ENCODE measurements at places on chromosomes 1 and 21.

DNA sequence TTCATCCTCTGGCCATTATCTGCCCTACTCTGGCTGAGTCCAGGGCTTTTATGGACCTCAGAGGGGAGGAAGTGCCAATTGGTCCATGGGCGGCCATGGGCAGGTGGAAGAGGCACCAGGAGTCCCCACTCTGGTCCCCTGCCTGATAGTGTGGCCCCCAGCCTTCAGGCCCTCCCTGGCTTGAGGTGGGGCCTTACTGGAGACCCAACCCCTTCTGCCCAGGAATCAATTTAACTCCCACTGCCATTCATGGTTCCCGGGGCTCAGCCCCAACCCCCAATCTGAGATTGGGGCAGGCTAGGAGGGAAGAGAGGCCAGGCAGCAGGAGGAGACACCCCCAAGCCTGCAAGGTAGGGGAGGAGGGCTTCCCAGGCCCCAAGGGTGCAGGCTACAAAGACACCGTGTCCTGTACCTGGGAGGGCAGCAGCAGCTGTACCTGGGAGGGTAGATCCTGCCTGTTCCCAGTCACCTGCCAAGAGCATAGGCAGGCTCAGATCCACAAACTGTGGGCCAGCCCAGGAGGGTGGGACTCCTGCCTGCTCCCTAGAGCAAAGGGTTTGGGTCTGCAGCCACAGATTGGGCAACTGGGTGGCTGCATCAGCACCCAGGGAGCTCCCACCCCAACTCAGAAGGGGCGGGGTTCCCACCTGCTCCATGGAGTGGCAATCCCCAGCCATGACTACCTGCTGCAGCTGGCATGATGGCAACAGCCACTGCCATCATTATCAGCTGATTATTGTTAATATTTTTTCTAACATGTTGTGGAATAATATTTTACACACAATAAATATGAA is 1044.1 kb upstream of the B3GALT2 start:
- DNase-seq = no peak
- no peaks in the 10 kb centered on the region for H3K4me1 ChIP-seq
- H3K36me3 ChIP-seq = no peaks in the 10 kb centered on the region
- H3K27ac ChIP-seq = no peak overlapping the region

DNA sequence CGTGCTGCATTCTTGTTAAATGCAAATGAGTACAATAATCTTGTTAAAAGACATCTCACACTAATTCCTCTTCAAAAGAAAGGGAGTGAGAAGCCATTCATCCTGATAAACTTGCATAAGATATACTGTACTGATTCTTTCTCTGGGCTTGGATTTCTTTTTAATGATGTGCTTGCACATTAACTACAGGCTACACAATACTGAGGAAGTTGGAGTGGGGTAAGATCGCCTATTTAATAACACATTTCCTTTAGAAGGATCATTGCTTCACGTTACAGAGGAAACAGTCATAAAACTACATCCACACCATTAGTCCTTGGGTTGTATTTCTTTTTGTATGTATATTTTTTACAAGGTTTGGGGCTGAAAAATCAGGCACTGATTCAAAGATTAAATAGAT is 36.6 kb downstream of the NRIP1 start:
- no peaks in the 10 kb centered on the region for H3K4me1 ChIP-seq
- no peaks in the 10 kb centered on the region for H3K27me3 ChIP-seq
- no peak overlapping the region for H3K27ac ChIP-seq
- no peak for DNase-seq
- peaks cover 18% of the 10 kb centered on the region for H3K36me3 ChIP-seq
- no peak overlapping the region for H3K4me3 ChIP-seq

DNA sequence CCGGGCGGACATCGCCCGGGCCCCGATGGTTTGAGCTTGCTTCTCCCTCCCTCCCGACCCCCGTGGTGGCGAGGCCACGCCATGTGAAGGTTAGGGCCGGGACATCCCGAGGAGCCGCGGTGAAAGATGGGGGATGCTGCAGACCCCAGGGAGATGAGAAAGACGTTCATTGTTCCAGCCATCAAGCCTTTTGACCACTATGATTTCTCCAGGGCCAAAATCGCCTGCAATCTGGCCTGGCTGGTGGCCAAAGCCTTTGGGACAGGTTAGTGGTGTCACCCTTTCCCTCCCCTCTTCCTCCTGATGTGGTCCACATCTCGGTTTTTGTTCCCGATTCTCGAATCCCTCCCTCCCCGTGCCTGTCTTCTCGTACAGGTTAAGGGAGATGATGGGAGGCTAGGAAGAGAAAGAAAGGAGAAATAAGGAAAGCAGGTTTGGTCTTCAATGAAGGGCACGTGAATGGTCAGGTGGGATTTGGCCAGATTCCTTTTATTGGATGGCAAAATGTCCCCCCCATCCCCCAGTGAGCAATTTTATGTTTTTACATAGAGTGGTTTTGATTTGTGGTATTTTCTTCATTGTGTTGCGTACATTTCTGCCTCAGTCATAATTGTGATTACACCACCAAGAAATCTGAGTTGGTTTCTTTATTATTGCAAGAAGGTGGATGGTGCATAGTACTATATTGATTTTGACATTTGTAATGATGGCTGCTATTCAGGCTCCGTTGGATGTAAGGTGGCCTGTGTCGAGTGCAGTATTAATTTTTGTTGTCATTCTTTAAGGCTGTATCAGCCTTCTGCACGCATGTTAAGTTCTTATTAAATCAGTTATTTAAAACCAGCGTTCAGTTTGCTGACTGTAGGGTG is 1.2 kb downstream of the CAMSAP2 start:
- DNase-seq = no peak
- peak overlapping the region; percentile 99 for H3K4me3 ChIP-seq
- H3K4me1 ChIP-seq = peaks cover 3% of the 10 kb centered on the region

DNA sequence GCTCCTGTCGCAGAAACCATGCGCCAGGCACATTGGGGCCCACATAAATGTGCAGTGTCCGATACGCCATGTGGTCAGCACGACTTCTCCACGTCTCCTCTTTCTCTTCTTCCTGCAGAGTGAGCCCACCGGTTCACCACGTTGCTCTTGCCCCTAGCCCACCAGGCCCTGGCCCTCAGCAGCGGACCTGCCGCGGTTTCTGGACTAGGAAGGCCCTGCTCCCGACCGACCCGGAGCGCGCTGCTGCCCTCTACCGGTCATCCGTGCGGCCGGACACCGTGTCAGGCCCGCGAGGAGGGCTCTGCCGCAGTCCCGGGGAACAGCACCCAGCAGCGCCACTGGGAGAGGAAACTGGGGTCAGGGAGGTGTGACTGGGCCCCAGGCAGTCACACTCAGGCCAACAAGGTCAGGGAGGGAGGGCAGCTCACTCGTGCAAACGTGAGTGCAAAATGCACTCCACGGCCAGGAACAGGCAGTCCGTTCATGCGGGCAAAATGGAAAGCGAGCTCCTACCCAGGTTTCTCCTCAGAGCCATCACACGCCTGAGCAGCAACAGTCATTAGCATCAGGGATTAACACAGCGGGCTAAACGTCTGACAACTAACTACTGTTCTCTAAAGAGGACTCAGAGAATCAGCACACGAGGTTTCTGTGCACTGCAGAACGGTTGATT is 13.7 kb downstream of the TLR5 start:
- H3K4me1 ChIP-seq = peaks cover 10% of the 10 kb centered on the region
- DNase-seq = peak; percentile 97
- H3K4me3 ChIP-seq = peak overlapping the region; percentile 60
- no peaks in the 10 kb centered on the region for H3K36me3 ChIP-seq
- peaks cover 29% of the 10 kb centered on the region for H3K27me3 ChIP-seq
- no peak overlapping the region for H3K27ac ChIP-seq

- no peak overlapping the region for H3K4me3 ChIP-seq
- H3K27ac ChIP-seq = no peak overlapping the region
- no peaks in the 10 kb centered on the region for H3K4me1 ChIP-seq
- H3K27me3 ChIP-seq = no peaks in the 10 kb centered on the region
- DNase-seq = peak; percentile 31
- H3K36me3 ChIP-seq = peaks cover 59% of the 10 kb centered on the region
Measured at GRCh38 chr21:45265721-45266517, 21.8 kb downstream of the POFUT2 start.

- no peaks in the 10 kb centered on the region for H3K27me3 ChIP-seq
- no peak overlapping the region for H3K4me3 ChIP-seq
- H3K4me1 ChIP-seq = no peaks in the 10 kb centered on the region
- DNase-seq = no peak
Measured at GRCh38 chr21:29697555-29698193, 242.1 kb downstream of the GRIK1 start.

GRCh38 chr1:146007489-146008133 is 11.2 kb upstream of the TXNIP start:
- no peak overlapping the region for H3K4me3 ChIP-seq
- H3K4me1 ChIP-seq = no peaks in the 10 kb centered on the region
- DNase-seq = no peak
- no peaks in the 10 kb centered on the region for H3K27me3 ChIP-seq

DNA sequence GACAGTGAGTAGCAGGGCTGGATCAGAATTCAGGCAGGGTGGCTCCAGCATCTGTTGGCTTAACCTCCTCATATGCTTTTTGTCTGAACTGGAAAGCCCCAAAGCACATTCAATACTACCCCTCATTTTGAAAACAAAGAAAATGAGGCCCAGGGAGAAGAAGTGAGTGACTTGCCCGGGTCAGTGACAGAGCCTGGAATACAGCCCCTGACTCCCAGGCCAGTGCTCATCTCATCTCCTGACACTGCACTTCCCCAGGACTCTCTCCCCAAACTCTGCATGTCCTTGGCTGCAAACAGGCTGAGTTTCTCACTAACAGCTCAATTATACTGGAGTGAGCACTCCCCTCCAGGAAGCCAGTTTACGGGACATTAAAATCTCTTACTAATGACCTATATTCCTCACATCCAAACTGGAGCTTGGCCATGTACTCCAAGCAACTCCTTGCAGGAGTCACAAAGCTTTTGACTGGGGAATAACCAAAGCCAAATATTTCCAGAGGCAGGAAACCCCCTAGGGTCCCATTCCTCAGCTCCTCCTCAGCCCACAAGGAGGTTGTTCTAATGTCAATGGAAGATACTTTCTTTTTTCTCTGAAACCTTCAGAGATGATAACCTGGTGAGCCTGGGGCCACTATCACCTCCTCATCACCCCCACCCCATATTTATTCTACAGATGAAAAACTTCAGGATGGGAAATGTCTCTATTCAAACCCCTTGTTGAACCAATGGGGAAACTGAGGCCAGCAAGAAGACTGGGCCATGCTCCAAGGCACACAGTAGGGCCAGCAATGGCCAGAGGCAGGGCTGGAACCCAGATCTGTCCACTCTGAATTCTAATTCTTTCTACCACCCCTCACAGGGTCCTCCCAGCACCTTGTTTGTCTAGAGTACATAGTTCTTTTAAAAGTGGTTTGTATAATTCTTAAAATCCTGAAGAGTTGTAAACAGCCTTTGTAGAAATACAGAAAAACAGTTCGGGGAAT is 127.0 kb downstream of the PLPP3 start:
- no peaks in the 10 kb centered on the region for H3K27me3 ChIP-seq
- no peak overlapping the region for H3K4me3 ChIP-seq
- peak; percentile 63 for DNase-seq

GRCh38 chr1:51863384-51863783 is 15.1 kb downstream of the NRDC start:
- H3K27me3 ChIP-seq = no peaks in the 10 kb centered on the region
- H3K27ac ChIP-seq = no peak overlapping the region
- H3K36me3 ChIP-seq = peaks cover 13% of the 10 kb centered on the region
- no peaks in the 10 kb centered on the region for H3K4me1 ChIP-seq

DNA sequence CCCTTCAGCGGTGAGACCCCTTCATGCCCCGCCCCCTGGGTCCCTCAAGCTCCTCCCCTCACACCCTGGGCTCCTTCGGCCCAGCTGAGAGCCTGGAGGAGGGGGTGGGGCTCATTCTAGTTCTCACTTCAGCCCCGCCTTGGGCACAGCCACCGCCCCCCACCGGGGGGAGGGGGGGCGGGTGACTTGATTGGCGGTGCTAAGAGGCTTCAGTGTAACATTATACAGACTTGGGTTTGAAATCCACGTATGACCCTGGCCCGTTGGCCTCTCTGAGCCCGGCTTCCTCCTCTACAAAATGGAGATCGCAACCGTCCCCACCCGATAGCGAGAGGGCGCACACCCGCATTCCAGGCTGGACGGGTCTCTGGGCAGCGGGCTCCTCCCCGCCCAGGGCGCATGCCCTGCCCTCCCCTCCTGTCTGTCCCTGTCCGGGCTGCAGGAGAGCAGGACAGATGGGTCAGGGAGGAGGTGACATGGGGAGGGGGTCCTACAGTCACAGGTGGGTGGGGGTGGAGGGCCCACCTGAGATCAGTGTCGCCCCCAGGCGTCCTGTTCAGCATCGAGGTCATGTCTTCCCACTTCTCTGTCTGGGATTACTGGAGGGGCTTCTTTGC is 5.1 kb downstream of the CLCNKB start:
- H3K36me3 ChIP-seq = no peaks in the 10 kb centered on the region
- DNase-seq = peak; percentile 98
- H3K27ac ChIP-seq = no peak overlapping the region
- H3K27me3 ChIP-seq = no peaks in the 10 kb centered on the region

- H3K4me1 ChIP-seq = no peaks in the 10 kb centered on the region
- no peak overlapping the region for H3K27ac ChIP-seq
- no peaks in the 10 kb centered on the region for H3K36me3 ChIP-seq
- H3K4me3 ChIP-seq = no peak overlapping the region
- no peak for DNase-seq
- H3K27me3 ChIP-seq = no peaks in the 10 kb centered on the region
Measured at GRCh38 chr21:45898781-45899180, 82.8 kb upstream of the COL6A1 start.

GRCh38 chr1:43452789-43453441 is 816 bp downstream of the HYI start:
- peaks cover 40% of the 10 kb centered on the region for H3K36me3 ChIP-seq
- no peaks in the 10 kb centered on the region for H3K27me3 ChIP-seq
- H3K4me3 ChIP-seq = peak overlapping the region; percentile 53
- peak; percentile 88 for DNase-seq

- no peaks in the 10 kb centered on the region for H3K36me3 ChIP-seq
- no peaks in the 10 kb centered on the region for H3K27me3 ChIP-seq
- no peak overlapping the region for H3K27ac ChIP-seq
Measured at GRCh38 chr21:36854391-36854790, 112.1 kb downstream of the HLCS start.

DNA sequence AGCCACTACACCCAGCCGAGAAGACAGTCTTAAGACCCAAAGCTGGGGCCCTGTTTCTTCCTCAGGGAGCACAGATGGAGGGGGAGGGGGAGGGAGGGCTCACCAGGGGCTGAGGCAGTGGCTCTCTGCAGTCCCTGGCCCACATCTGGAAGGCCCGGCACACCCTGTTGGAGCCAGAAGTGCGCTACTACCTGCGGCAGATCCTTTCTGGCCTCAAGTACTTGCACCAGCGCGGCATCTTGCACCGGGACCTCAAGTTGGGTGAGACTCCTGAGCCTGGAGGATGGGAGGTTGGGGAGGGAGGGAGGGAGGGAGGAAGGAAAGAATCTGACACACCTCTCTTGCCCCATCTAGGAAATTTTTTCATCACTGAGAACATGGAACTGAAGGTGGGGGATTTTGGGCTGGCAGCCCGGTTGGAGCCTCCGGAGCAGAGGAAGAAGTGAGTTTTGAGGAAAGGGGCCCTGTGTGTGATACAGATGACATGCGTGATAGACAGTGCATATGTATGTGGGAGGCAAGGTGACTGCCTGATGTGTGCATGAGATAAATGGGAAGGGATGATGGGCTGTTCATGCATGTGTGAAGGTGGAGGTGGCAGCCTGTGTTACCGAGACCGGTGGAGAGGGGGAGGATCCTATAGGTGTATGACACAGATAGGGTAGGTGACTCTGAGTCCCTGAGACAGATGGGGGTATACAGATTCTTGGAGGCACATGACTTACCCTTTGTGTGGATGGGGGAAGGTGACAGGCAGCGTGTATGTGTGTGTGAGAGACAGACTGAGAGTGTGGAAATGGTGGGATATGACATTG is 1.5 kb downstream of the PLK3 start:
- peak overlapping the region; percentile 85 for H3K27ac ChIP-seq
- peaks cover 23% of the 10 kb centered on the region for H3K36me3 ChIP-seq
- H3K27me3 ChIP-seq = no peaks in the 10 kb centered on the region
- H3K4me3 ChIP-seq = peak overlapping the region; percentile 83
- DNase-seq = no peak
